Upper lobe of right lung (tissue), 1 donor: ENCODE measurements at places on chromosomes 2 and 18. TPM values are rescaled to one million over a fixed set of nuclear protein-coding genes. Genes with fewer than 3 reads are reported as not detected.
A peak's percentile ranks its signal among the peaks of the same experiment; 100 is the strongest.

Gene ELOA2
- total RNA-seq: not detected

GRCh38 chr2:113757138-113757657 lies 756 bp upstream of the SLC35F5 start:
- no peak for DNase-seq
- H3K27me3 ChIP-seq: no peaks in the 10 kb centered on the region
- peak overlapping the region; percentile 90 for H3K27ac ChIP-seq
- H3K4me1 ChIP-seq: peaks cover 19% of the 10 kb centered on the region

Gene ATP8B1
- 30.7 TPM for total RNA-seq

DNA sequence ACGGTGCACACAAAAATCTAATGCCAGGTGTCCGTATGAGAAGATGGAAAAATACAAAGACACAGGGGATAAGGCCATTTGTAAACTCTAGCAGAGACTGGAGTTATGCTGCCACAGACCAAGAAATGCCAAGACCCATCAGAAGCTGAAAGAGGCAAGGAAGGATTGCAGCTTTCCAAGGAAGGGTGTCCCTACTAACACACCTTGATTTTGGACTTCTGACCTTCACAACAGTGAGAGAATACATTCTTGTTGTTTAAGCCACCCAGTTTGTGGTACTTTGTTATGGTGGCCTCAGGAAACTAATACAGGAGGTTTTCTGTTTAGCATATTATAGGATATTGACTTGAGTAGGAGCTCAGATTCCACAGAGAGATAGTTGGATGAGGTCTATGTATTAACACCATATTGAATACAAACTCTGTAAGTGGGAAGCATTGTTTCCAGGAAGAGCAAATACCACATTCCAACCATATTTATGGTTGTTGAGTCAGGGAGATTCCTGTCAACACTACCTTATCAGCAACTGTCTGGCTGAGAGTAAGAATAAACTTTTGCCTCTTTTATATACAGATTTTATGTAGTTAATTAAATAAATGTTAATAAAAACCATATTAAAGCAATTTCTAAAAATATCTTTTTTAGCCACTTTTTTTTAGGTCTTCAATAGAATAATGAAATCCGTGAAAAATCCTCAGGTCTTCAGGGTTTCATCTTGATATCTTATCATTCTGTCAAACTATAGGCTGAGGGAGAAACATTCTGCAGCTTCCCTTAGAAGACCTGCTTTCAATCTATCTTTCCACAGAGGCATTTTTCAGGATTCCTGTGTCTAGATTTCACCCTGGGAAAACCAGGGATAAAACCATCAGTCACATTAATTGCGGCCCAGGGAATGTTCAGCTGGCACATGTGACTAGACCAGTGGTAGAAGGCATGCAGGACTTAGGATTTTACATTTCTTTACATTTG lies 35.4 kb upstream of the HNMT start:
- no peak overlapping the region for H3K27ac ChIP-seq
- H3K4me1 ChIP-seq: no peaks in the 10 kb centered on the region
- H3K27me3 ChIP-seq: no peaks in the 10 kb centered on the region

- H3K27ac ChIP-seq: no peak overlapping the region
- no peak for DNase-seq
- H3K4me1 ChIP-seq: peaks cover 23% of the 10 kb centered on the region
- no peak overlapping the region for H3K4me3 ChIP-seq
- no peaks in the 10 kb centered on the region for H3K36me3 ChIP-seq
Measured at GRCh38 chr2:168192839-168193616, 54.4 kb downstream of the STK39 start.

DNA sequence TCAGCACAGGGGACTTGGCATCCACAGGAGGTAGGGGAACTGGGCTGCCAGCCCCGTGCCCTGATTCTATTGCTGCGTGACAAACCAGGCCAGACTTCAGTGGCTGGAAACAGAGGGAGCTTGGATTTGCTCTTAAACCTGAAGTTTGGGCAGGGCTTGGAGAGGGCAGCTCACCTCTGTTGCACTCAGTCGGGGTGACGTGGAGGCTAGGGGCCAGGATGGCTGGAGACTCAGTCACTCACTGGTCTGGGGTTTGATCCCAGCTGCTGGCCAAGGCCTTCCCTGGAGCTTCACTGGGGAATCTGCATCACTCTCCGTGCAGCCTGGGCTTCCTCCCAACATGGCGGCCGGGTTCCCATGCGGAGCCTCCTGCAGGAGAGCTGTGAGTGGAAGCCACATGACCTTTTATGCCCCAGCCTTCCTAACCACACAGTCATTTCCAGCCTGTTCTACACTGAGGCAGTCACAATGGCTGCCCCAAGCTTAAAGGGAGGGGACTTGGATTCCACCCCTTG lies 175.2 kb upstream of the HDAC4 start:
- H3K27ac ChIP-seq: no peak overlapping the region
- H3K4me1 ChIP-seq: no peaks in the 10 kb centered on the region
- DNase-seq: peak; percentile 30
- H3K4me3 ChIP-seq: no peak overlapping the region
- no peaks in the 10 kb centered on the region for H3K27me3 ChIP-seq

- no peaks in the 10 kb centered on the region for H3K36me3 ChIP-seq
- no peak overlapping the region for H3K27ac ChIP-seq
- no peak for DNase-seq
- no peaks in the 10 kb centered on the region for H3K4me1 ChIP-seq
- no peak overlapping the region for H3K4me3 ChIP-seq
Measured at GRCh38 chr2:209719034-209719433, 52.6 kb upstream of the UNC80 start.

DNA sequence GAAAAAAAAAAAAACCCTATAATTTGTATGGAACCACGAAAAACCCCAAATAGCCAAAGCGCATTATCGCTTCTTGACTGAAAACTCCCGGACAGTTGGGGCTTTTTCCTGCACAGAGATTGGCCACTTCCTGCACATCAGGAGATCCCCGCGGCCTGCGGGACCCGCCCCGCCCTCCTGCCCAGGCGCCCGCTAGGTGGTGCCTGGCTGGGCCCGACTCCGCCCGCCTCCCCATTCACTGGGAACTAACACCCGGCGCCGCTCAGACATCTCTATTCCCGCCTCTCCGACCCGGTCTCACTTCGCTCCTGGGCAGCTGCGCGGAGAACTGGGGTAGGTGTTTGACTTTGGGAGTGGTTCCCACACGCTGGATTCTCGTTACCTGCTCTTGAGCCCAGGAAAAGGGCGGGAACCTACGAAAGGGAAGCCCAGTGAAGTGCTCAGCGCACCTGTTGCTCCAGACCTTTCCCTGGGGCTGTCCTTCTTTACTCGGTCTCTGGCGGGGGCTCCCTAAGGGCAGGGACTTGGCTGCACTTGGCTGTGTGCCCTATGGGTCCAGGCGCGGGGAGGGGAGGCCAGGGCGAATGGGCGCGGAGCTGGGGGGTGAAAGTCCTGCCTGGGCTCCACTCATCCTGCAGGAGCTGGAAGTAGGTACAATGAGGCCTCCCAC lies at the start of gene HMSD:
TSS of gene HMSD (plus strand) at position 234 of the 670 bp plus-strand sequence. CDS start 4,155 bp downstream, outside the sequence.
- H3K27me3 ChIP-seq: peaks cover 7% of the 10 kb centered on the region
- no peaks in the 10 kb centered on the region for H3K4me1 ChIP-seq
- H3K4me3 ChIP-seq: peak within 1 kb of the TSS; percentile 42
- DNase-seq: peak; percentile 88

GRCh38 chr2:112644155-112644932 lies 1.4 kb upstream of the SLC20A1 start:
- H3K27ac ChIP-seq: peak overlapping the region; percentile 98
- DNase-seq: no peak

Gene SLC35F6
- 42.2 TPM for total RNA-seq

- H3K27me3 ChIP-seq: no peaks in the 10 kb centered on the region
- no peaks in the 10 kb centered on the region for H3K36me3 ChIP-seq
- H3K4me3 ChIP-seq: no peak overlapping the region
- DNase-seq: no peak
Measured at GRCh38 chr18:31740180-31740579, 20.5 kb downstream of the SLC25A52 start.

- H3K4me1 ChIP-seq: peaks cover 7% of the 10 kb centered on the region
- no peaks in the 10 kb centered on the region for H3K27me3 ChIP-seq
- DNase-seq: no peak
- no peak overlapping the region for H3K4me3 ChIP-seq
Measured at GRCh38 chr2:45697190-45697589, 45.7 kb downstream of the PRKCE start.

DNA sequence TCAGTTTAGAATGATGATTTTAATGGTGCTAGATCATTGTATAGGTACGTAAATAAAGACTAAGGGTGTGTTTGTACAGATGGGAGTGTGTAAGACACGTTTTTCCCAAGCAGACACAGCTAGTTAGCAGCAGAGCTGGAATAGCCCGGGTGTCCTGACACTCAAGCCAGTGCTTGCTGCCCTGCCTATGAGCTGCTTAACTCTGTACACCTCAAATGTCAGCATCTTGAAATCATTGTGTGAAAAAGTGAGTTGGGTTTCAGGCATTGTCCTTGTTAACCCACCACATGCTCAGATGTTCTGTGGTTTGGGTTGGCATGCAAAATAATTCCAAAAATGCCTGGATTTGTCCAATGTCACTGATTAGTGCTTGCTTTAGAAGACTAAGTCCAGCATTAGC lies 13.0 kb upstream of the TET3 start:
- DNase-seq: no peak
- H3K27ac ChIP-seq: peak overlapping the region; percentile 67
- no peaks in the 10 kb centered on the region for H3K27me3 ChIP-seq
- H3K4me1 ChIP-seq: peaks cover 30% of the 10 kb centered on the region

DNA sequence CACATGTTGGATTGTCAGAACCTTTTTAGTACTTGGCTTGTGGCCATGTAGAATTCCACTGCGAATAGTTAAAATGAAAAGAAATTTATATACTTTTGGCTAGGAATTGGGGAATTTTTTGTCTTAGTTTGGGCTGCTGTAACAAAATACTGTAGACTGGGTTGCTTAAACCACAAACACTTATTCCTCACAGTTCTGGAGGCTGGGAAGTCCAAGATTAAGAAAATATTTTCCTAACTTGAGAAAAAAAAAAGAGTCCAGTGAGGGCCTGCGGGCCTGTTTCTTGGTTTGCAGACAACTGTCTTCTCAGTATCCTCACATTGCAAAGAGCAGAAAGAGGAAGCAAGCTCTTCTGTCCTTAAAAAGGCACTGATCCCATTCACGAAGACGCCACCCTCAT lies 81.9 kb downstream of the CD226 start:
- no peaks in the 10 kb centered on the region for H3K36me3 ChIP-seq
- H3K27ac ChIP-seq: no peak overlapping the region
- no peaks in the 10 kb centered on the region for H3K27me3 ChIP-seq
- DNase-seq: no peak

- DNase-seq: no peak
- H3K27ac ChIP-seq: no peak overlapping the region
- no peaks in the 10 kb centered on the region for H3K27me3 ChIP-seq
- H3K4me3 ChIP-seq: no peak overlapping the region
- H3K4me1 ChIP-seq: no peaks in the 10 kb centered on the region
Measured at GRCh38 chr2:145374165-145374564, 854.2 kb upstream of the ZEB2 start.

GRCh38 chr2:233980955-233981561 lies 63.9 kb downstream of the TRPM8 start:
- no peaks in the 10 kb centered on the region for H3K36me3 ChIP-seq
- no peaks in the 10 kb centered on the region for H3K27me3 ChIP-seq
- H3K27ac ChIP-seq: no peak overlapping the region
- no peak overlapping the region for H3K4me3 ChIP-seq
- no peaks in the 10 kb centered on the region for H3K4me1 ChIP-seq

DNA sequence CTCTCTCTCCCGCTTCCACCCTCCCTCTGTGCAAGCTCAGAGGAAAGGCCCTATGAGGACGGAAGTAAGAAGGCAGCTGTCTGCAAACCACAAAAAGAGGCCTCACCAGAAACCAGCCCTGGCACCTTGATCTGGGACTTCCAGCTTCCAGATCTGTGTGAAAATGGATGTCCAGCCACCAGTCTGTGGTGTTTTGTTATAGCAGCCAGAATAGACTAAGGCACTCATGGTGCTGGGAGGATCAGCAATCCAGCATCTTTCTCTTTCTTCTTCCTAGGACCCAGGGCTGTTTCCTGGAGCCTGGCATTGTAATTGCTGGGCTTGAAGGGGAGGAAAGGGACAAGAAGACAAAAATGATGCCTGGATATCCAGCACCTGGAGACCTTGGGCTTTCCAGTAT lies 122.5 kb downstream of the SOCS6 start:
- H3K4me1 ChIP-seq: no peaks in the 10 kb centered on the region
- H3K27ac ChIP-seq: no peak overlapping the region
- no peaks in the 10 kb centered on the region for H3K36me3 ChIP-seq
- H3K27me3 ChIP-seq: no peaks in the 10 kb centered on the region

- H3K27me3 ChIP-seq: no peaks in the 10 kb centered on the region
- H3K4me1 ChIP-seq: no peaks in the 10 kb centered on the region
- no peak for DNase-seq
- no peak overlapping the region for H3K4me3 ChIP-seq
- no peak overlapping the region for H3K27ac ChIP-seq
Measured at GRCh38 chr2:127157651-127158485, 50.9 kb upstream of the BIN1 start.

Gene TMEM178A
- total RNA-seq: 9.5 TPM
